Suppressor macrophage treated with lipopolysaccharide for 1 hour (primary cell): ENCODE measurements at places on chromosomes 3 and 15.

GRCh38 chr3:48286308-48286707 is 45.4 kb downstream of the ZNF589 start:
- no peak for DNase-seq

DNA sequence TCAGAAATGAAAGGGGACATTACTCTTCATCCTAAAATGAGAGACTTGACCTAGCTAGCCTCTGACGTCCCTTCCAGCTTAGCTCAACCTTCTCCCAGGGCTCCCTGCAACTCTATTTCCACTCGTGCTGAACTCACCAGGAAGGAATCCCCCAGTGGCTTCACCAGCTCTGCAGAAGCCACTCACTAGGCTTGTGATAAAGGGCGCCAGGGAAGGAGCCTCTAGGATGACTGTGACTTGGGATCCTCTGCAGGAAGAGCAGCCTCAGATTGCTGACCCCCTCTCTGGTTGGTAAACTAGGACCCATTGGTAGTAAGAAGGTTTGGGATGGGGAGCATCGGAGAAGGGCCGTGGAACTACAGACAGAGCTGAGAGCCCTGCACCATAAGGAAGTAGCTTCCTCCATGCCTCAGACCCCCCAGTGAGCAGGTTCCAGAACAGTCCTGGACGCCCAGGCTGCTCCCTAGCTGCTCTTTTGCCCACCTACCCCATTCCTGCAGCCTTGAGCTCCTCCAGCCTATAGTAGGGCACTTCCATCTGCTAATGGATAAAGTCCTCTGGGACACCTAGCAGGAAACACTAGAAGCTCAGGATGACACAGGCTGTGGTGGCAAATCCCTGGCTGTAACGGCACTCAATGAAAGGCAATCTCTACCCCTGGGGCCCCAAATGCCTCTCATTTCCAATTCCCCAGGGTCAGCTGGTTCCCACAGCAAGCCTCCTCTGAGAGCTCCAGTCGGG is 26.0 kb downstream of the PLA2G4F start:
- no peak for DNase-seq

GRCh38 chr15:31485911-31486461 is 159.4 kb downstream of the KLF13 start:
- DNase-seq: no peak

GRCh38 chr3:111143-112069 is 85.2 kb upstream of the CHL1 start:
- DNase-seq: no peak

GRCh38 chr3:37571269-37571668 is 290.4 kb upstream of the CTDSPL start:
- DNase-seq: no peak

DNA sequence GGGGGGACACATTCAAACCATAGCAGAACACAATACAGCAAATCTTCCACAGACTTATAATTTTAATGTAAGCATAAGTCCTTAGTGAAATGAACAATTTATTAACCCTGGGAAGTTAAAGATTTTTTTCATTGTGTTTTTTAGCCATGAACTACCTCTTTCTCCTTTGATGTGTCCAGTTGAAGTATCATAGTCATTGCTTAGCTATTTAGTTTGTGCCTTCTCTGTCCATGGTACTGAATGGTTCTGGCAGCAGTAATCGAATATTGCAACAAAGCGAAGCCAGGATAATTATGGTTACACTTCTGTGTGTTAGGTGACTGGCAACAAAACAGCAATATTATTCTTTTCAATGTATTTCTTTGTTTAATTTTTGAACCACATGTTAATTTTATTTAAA is 403.0 kb upstream of the ONECUT1 start:
- DNase-seq: peak; percentile 15

DNA sequence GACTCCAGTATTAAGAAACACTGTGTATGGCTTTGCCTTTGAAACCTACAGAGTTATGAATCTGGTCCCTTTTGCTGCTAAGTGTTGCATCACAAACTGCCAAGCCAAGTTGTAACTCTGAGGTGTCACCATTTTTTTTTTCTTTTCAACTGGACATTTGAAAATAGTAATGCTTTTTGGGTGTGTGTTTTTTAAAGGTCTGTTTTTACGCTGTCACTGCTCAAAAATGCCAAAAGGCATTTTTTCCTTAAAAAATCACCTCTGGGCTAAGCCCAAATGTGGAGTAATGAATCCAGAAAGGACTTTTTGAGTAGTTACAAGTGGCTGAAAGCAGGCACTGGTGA is 9.5 kb downstream of the SMAD3 start:
- no peak for DNase-seq

DNA sequence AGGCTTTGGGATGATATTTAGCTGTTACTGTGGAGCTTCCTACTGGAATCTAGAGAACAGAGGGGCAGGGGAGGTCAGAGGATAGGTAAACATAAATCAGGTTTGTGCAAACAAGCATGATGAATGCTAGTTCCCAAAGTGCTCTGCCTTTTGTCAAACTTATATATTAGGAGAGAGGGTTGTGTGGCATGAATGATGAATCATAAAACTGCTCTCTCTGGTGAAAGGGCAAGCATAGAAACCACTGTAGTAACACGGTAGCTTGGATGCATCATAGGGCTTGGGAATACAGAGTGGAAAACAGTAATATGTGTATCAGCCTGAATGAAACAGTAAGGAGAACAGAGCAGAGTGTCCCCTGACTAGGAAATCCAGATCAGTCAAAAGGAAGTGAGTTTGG is 486.7 kb downstream of the IL5RA start:
- DNase-seq: no peak

- DNase-seq: peak; percentile 61
Observed at GRCh38 chr15:85494048-85494777, 113.8 kb downstream of the AKAP13 start.

DNA sequence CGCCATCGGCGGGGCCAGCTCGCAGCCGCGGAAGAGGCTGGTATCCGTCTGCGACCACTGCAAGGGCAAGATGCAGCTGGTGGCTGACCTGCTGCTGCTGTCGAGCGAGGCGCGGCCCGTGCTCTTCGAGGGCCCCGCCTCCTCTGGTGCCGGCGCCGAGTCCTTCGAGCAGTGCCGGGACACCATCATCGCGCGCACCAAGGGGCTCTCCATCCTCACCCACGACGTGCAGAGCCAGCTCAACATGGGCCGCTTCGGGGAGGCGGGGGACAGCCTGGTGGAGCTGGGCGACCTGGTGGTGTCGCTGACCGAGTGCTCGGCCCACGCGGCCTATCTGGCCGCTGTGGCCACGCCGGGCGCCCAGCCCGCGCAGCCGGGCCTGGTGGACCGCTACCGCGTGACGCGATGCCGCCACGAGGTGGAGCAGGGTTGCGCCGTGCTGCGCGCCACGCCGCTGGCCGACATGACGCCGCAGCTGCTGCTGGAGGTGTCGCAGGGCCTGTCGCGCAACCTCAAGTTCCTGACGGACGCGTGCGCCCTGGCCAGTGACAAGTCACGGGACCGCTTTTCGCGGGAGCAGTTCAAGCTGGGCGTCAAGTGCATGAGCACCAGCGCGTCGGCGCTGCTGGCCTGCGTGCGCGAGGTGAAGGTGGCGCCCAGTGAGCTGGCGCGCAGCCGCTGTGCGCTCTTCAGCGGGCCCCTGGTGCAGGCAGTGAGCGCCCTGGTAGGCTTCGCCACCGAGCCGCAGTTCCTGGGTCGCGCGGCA is 1.8 kb downstream of the TLNRD1 start:
- no peak for DNase-seq

DNA sequence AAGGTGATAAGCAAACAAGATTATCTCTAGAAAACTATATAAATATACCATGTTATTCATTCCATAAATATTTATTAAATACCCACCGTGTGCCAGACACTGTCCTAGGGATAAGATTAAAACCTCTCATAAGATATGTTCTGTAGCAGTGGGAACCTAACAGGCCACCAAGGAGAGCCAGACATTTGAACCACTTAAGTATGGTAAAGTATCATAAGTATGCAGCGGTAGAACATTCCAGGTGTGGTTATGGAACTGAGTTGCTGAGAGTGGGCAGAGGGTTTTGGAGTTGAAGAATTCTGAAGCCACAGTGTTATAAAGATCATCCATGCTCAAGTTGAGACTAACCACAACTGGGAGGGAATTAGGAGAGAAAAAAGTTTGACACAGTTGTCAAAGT is 14.7 kb downstream of the FILIP1L start:
- DNase-seq: no peak

DNA sequence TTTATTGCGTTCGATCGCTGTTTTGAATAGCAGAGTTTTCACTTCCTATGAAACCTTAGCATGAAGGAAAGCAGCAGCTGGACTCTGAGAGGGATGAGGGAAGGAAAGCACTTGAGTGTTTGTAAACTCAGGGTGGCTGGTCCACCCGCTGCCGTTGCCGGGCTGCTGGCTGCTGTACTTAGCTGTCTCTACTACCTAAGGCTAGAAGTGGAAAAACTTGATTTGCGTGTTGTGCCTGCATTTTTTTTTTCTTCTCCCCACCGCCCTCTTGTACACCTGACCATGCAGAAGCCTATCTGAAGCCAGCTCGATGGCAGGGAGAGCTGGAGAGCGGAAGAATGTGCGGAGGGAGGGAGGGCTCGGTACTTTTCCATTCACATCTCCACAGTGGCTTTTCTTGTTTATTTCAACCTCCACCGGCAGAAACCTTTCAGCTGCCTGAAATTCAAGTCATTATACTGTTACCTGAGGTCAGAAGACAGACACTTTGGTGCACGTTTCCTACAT is 4.8 kb upstream of the BCL6 start:
- peak; percentile 22 for DNase-seq

GRCh38 chr15:71133747-71134472 is 18.6 kb downstream of the THSD4 start:
- no peak for DNase-seq

DNA sequence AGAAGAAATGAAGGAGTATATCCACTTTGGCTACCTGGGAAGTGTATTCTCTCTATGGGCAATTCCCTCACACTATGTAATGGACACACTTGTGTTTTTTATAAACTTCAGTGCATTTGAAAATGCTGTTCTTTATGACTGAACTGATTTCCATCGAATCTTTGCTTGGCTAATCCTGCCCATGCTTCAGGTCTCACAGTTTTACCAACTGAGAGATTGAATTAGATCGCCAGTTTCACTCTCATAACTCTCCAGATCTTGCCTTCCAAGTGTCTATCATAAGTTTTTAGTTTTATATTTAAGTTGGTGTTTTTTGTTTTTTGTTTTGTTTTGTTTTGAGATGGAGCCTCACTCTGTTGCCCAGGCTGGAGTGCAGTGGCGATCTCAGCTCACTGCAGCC is 73.5 kb upstream of the MBNL1 start:
- DNase-seq: no peak

GRCh38 chr3:156483961-156484787 is 70.7 kb downstream of the SSR3 start:
- peak; percentile 59 for DNase-seq

- no peak for DNase-seq
Observed at GRCh38 chr3:11562277-11562881, 81.3 kb downstream of the VGLL4 start.

DNA sequence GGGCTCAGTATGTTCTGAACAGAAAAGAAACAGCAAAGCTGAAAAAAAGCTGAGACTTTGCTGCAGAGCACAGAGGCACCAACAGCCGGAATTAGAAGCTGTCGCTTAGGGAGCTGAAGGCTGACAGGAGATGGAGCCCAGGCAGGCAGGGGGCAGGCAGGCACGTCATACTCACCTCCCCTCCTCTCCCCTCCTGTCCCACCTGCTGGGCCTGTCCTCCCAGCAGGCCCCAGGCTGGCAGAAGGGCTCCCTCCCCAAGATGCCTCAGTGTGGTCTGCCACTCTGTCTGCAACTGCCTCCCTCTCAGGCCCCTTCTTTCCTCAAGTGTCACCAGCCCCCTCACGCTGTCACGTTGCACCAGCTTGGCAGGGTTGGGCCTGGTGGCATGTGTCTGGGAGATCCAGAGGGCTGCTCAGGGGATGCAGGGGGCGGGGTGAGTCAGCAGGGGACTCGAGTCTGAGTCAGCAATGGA is 3.2 kb upstream of the ANKRD63 start:
- peak; percentile 91 for DNase-seq

- no peak for DNase-seq
Observed at GRCh38 chr3:16816048-16816780, 68.5 kb upstream of the PLCL2 start.

DNA sequence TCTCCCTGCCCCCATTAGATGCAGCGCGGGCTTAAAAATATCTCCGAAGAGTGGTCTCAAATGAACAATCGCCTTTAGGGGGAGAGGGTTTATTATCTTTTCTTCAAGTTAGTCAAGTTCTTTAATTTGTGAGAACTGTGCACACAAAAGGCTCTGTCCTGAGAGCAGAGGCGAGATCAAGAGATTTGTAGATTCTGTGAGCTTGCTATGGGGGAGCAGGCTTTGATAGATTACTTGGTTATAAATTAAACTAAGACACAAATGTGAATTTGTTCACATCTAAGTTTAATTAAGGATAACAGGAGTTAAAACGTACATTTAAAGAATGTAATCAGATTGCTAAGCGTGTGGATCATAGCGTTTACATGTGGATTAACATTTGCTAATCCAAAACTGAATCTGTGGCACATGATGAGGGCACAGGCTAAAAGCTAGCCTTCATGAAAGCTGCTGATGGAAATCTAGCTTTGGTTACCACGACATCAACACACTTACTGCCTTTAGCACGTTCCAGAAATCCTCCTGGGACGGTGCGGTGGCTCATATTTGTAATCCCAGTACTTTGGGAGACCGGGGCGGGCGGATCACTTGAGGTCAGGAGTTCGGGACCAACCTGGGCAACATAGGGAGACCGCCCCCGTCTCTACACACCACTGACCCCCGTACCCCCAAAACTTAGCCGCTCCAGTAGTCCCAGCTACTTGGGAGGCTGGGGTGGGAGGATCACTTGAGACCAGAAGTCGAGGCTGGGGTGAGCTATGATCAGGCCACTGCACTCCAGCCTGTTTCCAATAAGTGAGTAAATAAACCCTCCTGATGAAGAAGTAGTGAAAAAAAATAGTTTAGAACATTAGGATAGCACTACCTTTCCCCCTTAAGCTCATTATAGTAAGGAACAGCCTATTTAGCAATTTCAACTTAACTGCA is 1.0 kb upstream of the PRTG start:
- DNase-seq: no peak

DNA sequence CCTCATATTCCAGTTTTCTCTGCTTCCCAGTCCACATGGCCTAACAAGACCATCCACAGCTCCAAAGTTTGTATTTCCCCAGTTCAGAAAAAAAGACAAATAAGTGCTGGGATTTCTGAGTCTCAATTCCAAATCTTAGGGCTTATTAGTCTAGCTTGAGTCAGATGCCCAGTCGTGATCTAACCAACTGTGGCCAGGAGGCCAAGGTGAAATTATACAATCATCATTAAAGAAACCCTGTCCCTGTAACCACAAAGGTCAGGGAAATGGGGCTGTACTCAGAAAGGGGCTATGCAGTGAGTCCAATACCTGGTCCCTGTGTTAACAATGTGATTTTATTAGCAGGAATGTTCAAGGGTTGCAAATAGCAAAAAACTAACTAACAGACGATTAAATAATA is 40.5 kb upstream of the MITF start:
- no peak for DNase-seq

DNA sequence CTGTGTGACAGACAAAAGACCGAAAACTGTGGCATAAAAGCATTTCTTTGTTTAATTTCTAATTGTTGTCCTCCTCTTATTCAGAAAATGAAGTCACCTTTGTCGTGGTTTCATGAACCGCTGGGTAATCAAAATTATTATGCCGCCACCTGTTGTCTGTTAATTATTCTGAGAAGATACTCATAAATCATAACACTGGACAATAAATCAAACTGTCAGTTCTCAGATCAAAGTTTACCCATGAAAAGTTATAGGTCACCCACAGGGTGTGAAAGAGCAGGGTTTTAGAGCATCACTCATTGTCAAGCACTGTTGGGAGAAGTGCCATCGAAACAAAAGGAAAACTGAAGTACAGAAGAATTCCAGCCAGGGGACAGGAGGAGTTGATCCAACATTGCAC is 474.3 kb downstream of the NR2F2 start:
- no peak for DNase-seq
